ENCODE measurements at places on chromosomes 3 and 15. TPM values are rescaled to one million over a fixed set of nuclear protein-coding genes. Genes with fewer than 3 reads are reported as not detected.

Gene C2CD4A
- total RNA-seq, result not detected

DNA sequence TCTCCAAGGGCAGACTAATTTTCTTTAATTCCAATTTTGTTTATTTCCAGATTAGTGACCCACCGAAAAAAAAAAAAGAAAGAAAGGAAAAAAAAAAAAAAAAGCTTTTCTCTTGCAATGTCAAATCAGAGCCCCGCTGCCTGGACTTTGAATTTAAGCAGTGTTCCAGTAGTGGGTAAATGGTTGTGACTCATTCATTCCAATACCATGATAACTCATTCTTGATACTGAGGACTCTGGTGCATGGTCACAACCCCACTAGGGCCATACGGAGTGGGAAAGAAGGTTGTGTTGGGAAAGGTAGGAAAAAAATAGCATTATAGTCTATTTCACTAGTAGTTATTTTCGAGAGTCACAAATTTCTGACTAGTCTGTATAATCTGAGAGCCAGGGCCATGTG is 59.1 kb upstream of the COL8A1 start:
- DNase-seq, result no peak

- no peak for DNase-seq
Measured at GRCh38 chr15:26757141-26757540, 15.7 kb downstream of the GABRB3 start.

- no peak for DNase-seq
Measured at GRCh38 chr3:75737831-75738493, 47.4 kb downstream of the ZNF717 start.

DNA sequence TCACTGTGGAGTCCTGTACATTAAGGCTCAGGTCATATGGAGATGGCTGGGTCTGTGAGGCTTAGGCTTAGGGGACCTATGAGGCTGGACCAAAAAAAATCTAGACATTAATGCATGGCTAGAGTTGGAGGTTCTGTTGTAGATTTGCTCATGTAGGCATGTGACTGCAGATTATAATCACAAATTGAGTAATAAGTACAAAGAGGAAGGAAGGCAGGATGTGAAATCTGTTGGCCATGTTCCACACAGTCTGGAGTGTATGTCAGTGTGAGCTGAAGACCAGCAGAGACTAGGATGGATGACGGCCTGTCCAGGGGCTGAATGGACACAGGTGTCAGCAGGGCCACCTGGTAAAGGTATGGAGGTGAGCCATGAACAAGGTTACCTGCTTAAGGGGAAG is at the start of gene ST3GAL6:
Gene ST3GAL6, plus strand, starts transcription at position 265 of the 400 bp plus-strand sequence. CDS start 5,101 bp downstream, outside the sequence.
- DNase-seq, result peak; percentile 48

Gene GOLGA6A
- not detected for total RNA-seq

Gene PRRT3
- total RNA-seq, result 0.46 TPM

DNA sequence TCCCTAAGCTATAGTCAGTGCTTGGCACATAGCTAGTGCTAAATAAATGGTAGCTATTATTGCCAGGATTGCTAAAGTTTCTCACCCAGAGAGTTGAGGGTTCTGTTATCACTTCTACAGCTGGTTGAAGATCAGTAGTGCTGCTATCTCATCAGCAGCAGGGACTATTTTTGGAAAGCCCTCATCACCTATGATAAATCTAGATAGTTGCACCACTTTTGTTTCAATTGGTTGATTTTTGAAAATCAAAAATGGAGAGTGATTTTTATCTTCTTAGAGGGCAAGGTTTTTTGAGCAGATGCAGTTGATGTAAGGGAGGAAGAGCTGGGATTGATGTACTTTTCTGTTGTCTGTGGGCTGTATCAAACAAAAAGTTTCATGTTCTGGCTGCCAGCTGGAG is 101.6 kb downstream of the ST6GAL1 start:
- DNase-seq, result no peak

- no peak for DNase-seq
Measured at GRCh38 chr3:108271626-108272025, 24.7 kb upstream of the HHLA2 start.
